ENCODE measurements at places on chromosomes 5 and 9. TPM values are rescaled to one million over a fixed set of nuclear protein-coding genes. Genes with fewer than 3 reads are reported as not detected.

Gene TAF1L
- under 0.01 TPM for total RNA-seq

Gene CXCL14
- total RNA-seq, result not detected

Gene NMUR2
- not detected for total RNA-seq

Gene TEX48
- not detected for total RNA-seq

Gene SMAD5
- 39.0 TPM for total RNA-seq

Gene CTXN3
- total RNA-seq, result not detected

Gene OSMR
- 20.1 TPM for total RNA-seq

Gene HSD17B3
- not detected for total RNA-seq

Gene DDX4
- not detected for total RNA-seq
